Neural crest cell (in vitro differentiated cells): ENCODE measurements at places on chromosomes 4 and X. TPM values are rescaled to one million over a fixed set of nuclear protein-coding genes. Genes with fewer than 3 reads are reported as not detected.

DNA sequence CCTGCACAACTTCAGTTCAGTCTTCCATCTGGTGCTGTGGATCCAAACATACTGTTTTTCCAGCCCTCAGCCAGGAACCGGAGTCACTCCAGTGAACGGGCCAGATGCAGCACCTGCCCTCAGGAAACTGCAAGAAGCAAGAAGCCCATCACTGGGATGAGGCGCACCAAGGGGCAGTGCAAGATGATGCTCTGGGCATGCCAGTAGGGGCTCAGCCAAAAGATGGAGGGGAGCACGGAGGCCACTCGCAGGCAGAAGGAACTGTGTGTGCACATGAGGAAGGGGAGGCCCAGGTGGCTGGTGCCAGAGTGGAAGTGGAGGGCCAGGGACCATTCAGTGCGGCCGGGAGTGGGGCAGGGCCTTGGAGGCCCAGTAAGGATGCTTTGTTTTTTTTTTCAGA lies 161.7 kb upstream of the MAMLD1 start:
- H3K27ac ChIP-seq, result no peak overlapping the region
- DNase-seq, result no peak
- no peak overlapping the region for H3K4me3 ChIP-seq
- no peaks in the 10 kb centered on the region for H3K4me1 ChIP-seq
- H3K27me3 ChIP-seq, result no peaks in the 10 kb centered on the region

DNA sequence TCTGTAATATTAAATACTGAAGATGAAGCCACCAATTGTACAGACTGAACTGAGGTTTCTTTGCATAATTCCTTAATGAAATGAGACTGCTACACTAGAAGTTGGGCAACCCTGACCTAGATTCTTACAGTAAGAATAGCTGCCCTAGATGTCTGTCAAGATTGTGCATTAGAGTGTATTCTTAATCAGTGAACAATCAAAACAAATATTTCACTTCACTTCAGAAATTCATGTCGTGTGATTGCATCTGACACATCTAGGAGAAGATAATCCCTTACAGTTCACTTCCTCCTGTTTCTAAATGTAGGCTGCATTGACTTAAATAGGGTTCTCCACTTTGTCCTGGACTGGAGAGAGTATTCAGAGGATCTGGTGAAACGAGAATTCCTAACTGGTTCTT lies 283.1 kb downstream of the HNRNPD start:
- no peaks in the 10 kb centered on the region for H3K36me3 ChIP-seq
- no peak overlapping the region for H3K4me3 ChIP-seq
- H3K27me3 ChIP-seq, result peaks cover 2% of the 10 kb centered on the region

DNA sequence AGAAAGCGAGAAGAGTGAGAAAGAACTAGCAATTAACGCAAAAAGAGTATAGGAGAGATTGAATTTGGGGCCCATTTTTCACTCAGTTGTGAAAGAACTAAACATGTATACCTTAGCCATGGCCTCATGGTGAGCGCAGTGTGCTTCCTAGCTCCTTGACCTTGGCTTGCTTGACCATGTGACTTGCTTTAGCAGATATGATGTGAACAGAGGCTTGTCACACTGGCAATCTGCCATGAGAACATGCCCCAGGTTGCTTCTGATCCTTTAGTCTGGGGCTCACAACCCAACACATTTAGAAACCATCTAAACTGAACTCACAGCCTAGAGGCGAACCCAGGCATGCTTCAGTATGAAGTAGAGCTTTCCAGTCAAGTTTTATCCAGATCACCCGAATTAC lies 260.1 kb upstream of the FTHL17 start:
- no peak overlapping the region for H3K4me3 ChIP-seq
- no peaks in the 10 kb centered on the region for H3K36me3 ChIP-seq
- DNase-seq, result no peak
- no peak overlapping the region for H3K27ac ChIP-seq
- no peaks in the 10 kb centered on the region for H3K4me1 ChIP-seq
- no peaks in the 10 kb centered on the region for H3K27me3 ChIP-seq

Gene DHRSX
- total RNA-seq, result 25.1 and 28.6 TPM in 2 replicates

Gene PPBP
- not detected in 2 replicates for total RNA-seq

GRCh38 chr4:37073226-37073840 lies 171.2 kb upstream of the NWD2 start:
- H3K4me3 ChIP-seq, result no peak overlapping the region
- H3K4me1 ChIP-seq, result no peaks in the 10 kb centered on the region
- DNase-seq, result no peak
